AG10803 (cell line): ENCODE measurements at places on chromosomes 7 and 10.

DNA sequence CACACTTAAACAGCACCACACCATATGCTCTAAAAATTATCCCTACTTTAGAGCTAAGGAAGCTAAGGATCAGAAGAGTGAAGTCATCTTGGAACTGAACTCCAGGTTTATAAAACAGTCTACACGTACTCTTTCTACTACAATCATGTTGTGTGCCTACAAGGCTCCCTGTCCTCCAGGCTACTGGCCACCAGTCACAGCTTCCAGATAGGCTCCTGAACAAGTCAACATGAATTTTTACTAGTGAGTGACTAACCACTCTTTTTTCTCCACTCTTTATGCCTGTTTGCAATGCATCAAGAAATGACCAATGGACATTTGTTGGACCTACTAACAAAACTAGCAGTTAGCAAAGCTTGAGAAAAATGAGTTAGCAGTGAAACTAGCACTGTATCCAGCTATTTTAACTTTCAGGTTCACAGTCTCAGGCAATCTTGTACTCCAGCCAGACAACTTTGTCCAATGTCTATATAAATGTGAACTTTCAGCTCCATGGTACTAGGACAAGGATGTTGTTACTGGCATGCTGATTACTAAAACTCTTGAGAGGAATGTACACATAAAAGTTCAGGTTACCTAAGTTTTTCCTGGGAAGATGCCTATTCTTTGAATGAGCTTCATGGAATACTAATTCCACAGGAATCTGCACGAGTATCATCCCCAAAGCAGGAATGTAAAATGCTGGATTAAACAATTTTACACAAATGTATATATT lies 180.0 kb downstream of the BTAF1 start:
- peak; percentile 20 for DNase-seq

- DNase-seq = no peak
These were observed 44.7 kb downstream of the PLXNA4 start for GRCh38 chr7:132531562-132531961.

DNA sequence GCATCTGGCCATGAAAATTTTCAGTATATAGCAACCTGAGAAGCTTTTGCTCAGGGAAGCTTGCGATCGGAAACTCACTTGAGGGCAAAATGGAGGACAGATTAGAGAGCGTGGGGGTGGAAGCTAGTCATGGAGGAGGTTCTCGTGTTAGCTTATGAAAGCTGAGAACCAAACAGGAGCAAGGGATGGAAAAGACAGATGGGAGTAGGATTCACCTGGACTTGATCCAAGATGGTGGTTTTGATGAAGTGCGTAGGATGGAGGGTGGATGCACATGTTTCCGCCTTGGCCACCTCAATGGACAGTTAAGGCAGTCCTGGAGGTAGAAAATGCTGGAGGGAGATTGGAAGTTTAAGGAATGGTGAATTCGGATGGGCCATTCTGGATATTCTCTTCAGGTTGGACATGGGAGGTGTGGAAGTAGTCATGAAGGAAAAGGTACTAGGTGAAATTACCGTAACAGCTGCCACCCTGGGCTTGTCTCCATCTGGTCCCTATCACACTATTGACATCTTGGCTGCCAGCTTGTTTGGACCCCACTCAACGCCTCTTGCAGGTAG lies 6.3 kb upstream of the C10orf95 start:
- DNase-seq = no peak

DNA sequence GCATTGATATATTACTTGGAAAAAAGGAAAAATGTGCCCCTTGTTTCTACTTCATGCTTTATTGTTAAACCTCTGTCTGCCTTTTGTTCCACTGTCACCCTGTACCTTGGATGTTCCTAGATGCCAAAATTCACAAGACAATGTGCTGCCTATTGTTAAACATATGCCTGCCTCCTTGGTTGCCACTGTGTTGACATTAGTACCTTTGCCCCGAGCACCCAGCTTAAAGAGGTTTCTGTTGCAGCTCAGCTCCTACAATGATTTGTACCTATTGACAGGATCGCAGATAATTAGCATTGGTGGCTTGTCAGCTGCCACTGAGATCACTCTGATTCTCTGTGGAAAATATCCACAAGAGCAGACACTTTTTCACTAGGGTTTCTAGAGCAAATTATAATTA lies 188.0 kb downstream of the KCND2 start:
- DNase-seq = no peak

GRCh38 chr10:62813981-62814380 lies 2.2 kb downstream of the EGR2 start:
- DNase-seq = no peak

DNA sequence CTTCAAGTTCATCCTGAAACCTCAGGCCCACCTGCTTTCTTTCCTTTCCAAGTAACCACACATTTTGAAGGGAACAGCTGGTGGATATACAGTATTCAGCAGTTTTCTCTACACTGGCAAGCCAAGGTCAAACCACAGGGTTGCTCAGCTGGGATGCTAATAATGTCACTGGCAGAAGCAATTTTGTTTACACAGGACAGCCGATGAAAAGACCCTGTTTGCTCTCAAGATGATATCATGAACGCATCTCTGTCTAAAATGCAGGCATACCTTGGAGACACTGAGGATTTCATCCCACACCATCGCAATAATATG lies 186.2 kb downstream of the USP6NL start:
- no peak for DNase-seq

DNA sequence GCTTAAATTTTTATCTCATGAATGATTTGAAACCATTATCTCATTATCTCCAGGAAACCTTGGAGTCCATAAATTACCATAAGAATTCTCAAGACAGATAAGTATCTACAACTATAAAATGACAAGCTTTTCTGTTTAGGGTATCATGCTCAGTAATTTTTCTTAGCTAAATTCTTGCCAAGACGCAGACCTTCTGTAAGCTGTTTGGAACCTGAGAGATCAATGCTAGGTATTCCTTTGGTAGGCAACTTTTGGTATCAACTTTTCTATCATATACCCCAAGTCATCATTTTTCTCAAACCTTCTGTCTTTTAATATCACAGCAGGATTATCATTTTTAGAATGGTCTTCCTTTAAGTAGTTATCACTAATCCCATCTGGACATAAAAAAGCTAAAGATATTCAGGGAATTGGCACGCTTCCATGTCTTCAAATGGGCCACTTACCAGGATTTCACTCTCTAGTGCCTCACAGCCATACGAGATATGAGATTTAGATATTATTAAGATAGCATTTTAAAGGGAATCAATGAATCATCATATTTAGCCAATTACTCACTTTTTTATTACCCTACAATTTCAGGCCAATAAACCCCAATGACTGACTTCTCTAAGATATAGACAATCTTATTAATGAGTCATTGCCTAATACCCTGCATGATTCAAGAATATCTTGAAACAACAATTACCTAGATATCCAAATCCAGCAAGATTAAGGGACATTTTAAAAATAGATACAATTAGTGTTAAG lies 544.1 kb downstream of the HTR7 start:
- no peak for DNase-seq

GRCh38 chr10:132588301-132589013 lies 50.9 kb downstream of the INPP5A start:
- DNase-seq = peak; percentile 46

DNA sequence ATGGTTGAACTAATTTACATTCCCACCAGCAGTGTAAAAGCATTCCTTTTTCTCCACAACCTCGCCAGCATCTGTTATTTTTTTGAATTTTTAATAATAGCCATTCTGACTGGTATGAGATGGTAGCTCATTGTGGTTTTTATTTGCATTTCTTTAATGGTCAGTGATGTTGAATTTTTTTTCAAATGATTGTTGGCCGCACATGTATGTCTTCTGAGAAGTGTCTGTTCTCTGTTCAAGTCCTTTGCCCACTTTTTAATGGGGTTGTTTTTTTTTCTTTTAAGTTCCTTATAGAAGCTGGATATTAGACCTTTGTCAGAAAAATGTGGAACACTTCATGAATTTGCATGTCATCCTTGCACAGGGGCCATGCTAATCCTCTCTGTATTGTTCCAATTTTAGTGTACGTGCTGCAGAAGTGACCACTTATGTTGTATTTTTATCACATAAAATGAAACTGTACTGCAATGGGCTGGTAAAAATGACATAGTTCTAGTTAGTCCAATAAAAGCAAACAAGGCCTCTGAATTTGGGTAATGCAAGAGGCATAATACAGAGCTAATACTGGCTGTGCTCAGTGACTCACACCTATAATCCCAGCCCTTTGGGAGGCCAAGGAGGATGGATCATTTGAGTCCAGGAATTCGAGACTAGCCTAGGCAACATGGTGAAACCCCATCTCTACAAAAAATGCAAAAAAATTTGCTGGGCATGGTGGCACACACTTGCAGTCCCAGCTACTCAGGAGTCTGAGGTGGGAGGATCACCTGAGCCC lies 70.3 kb downstream of the ABI1 start:
- no peak for DNase-seq

GRCh38 chr10:93412801-93413200 lies 69.3 kb downstream of the MYOF start:
- no peak for DNase-seq

- no peak for DNase-seq
These were observed 3.6 kb downstream of the BHLHA15 start for GRCh38 chr7:98214811-98215321.

DNA sequence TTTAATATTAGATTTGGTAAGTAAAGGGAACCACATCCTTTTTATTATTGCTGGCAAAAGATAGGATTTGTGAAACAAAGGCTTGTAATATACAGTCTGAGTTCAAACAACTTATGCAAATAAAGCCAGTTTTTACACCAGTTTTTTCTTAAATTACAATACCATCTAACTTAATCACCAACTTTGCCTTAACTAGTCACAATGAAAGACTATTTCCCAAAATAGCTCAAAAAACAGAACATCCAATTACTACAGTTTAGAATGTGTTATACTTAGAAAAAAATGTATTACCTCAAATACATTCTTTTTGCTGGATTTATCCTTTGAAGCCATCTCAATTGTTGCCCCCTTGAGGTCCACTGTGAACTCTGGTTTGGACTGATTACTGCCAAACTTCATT lies 108.5 kb downstream of the ARHGAP12 start:
- DNase-seq = peak; percentile 57

DNA sequence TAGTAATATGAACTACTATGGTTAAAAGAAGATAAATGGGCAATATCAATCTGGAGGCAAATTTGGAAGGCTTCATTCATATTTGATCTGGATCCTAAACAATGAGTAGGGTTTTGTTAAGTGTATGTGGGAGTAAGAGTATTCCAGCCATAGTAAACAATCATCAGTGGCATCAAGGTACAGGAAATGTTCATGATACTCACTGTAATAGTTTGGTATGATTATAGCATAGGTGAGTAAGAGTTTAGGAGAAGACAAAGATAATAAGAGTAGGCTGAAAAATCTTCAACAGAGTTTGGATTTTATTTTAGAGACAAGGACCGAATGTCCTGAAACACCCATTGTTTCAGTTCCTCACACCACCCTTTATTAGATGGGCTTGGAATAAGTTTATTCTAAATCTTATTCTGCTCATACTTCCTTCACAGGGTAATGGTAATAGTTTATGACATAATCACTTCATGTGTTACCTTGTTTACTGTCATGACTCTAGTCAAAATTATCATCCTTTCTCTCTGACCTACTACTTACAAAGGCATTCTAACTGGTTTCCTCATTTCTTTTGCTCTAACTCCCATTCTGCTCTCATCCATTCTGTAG lies 38.9 kb downstream of the BRAF start:
- no peak for DNase-seq

DNA sequence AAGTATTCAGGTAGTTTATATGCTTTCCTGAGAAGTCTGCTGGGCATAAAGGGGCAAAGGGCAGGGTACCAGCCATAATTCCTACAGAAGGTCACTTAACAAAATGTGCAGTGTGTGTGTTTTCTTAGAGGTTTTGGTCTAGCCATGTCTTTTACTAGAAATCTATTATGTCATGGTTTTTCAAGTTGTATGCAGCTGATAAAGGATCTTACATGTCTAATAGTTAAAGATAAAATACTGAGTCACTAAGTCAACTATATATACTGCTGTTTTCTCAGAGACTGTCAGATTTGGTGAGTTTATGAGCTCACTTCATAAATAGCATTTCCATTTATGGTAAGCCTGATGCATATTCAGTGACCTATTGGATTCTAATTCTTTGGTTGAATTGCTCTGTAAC lies 7.7 kb downstream of the CASP2 start:
- no peak for DNase-seq

DNA sequence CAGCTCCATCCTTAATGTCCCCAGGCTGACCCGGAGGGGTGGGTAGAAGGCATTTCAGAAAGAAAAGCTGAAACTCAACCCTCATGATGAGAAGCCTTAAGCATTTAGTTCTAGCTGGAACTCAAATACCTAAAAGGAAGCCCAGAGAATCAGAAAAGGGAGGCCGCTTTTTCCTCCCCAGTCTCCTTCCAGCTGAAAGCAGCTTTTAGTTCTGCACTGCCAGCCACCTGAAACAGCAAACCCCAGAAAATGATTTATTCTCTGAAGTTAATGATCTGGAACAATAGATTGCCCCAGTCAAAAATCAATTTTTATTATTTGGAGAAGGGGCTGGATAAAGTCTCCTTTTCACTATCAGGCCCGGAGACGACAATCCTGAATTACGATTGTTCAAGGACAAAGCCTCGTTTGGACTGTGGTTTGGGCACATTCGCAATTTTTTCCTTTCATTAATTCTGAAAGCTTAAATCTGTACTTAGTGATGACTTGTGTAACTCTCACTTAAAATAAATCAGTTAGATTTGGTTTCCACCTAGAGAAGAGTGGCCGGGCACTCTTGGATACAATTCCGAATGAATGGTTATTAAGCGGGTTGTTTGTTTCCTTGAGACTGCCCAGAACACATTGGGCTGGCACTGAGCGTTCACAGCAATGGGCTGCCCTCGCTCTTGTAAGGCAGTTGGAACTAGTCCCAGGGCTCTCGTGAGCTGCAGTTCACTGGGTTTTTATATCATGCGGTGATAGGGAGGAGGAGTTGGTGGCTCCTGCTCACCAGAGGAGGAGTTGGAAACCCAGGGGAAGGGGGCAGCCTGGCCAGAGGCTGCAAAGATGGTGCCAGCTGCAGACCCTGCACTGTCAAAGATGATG lies 262.2 kb downstream of the CCSER2 start:
- DNase-seq = no peak

DNA sequence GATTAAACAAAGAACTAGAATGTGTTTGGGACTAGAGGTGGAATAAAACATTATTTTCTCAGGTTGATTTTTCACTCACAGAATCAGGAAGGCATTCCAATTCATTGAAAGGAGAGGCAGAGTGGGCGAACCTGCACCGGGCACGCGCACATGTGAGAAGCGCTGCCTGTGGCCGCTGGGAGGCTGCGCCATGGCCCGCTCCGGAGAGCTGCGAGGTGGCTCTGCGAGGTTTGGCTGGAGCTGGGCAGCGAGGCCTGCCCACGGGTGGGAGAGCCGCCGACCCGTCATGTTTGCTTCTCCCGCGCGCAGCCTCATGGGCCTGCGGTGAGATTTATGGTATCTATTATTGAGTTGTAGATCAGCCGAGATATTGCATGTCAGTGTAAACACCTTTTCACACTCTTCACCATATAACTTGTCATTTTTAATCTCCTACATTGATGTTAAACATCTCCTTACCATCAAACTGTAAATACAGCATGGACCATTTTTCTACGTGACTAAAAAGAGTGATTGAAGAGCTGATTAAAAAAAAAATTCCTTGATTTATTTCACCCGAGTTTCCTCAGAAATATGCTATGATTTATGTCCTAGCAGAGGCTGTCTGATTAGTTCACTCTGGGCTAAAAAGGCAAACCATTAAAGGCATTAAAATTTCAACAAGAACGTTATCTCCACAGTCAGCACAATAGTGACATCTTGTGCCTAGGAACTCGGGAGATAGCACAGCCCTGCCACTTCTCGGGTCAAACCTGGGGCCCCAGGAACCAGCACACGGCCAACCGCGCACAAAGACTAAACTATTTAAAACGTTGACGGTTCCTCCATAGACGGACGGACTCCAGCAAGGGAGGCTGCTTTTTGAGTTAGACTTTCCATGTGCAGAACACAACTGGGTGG lies 96.6 kb upstream of the RNF32 start:
- no peak for DNase-seq
